ENCODE measurements at places on chromosomes 5 and 9.

DNA sequence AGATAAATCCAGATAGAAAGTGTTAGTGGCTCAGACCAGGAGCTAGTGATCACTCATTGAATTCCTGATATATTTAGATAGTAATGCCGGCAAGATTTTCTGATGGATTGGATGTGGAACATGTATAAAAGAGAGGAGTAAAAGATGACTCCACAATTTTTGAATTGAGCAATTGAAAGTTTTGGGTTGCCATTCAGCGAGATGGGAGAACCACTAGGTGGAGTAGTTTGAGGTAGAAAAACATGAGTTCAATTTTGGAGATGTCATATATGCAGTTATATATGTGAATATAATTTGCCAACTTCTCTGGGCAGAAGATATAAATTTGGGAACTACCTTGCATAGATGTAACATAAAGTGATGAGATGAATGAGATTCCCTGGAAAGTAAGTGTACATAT is 502.5 kb upstream of the SEMA6A start:
- DNase-seq = no peak

DNA sequence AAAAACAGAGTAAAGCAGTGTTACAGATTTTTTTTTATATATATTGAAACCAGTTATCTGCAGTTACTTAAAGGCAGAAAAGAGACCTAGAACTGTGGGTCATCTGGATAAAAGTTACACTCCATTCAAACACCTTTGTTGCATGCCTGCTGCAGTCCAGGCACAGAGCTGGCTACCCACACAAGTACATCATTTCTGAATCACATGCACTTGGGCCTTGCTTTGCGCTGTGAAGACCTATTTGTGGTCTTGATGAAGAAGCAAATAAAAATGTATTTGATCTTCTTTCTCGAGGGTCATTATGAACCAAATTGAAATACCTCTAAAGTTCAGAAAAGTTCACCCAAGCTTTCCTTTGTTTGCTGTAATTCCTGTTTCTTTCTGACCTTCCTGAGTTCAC is 503.0 kb upstream of the ZNF608 start:
- DNase-seq = no peak

GRCh38 chr9:71878327-71879274 is 32.4 kb downstream of the ABHD17B start:
- DNase-seq = no peak

GRCh38 chr9:84228130-84228720 is 112.3 kb downstream of the SLC28A3 start:
- no peak for DNase-seq

DNA sequence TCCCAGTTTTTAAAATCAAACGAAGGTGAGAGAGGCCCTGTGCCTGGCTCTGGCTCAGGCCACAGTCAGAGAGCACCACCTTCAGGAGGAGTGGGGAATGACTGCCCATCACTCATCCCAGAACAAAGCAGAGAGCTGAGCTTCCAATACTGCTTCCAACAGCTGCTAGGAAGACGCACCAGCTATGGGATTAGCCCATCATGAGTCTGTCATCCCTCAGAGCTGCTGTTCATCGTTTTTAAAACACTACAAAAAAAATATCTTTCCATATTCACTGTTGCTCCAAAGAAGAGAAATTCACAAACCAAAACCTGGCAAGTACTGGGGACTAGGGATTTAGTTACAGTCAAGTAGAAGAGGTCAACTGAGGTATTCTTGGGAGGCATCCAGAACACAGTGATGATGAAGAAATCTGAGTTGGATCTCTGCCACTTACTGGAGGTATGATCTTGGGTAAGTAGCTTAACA is 102.4 kb downstream of the CDK5RAP2 start:
- DNase-seq = no peak

- no peak for DNase-seq
Measured at GRCh38 chr5:161271816-161272215, 274.7 kb downstream of the GABRB2 start.

GRCh38 chr5:52963636-52964035 is 25.5 kb upstream of the ITGA2 start:
- DNase-seq = no peak

DNA sequence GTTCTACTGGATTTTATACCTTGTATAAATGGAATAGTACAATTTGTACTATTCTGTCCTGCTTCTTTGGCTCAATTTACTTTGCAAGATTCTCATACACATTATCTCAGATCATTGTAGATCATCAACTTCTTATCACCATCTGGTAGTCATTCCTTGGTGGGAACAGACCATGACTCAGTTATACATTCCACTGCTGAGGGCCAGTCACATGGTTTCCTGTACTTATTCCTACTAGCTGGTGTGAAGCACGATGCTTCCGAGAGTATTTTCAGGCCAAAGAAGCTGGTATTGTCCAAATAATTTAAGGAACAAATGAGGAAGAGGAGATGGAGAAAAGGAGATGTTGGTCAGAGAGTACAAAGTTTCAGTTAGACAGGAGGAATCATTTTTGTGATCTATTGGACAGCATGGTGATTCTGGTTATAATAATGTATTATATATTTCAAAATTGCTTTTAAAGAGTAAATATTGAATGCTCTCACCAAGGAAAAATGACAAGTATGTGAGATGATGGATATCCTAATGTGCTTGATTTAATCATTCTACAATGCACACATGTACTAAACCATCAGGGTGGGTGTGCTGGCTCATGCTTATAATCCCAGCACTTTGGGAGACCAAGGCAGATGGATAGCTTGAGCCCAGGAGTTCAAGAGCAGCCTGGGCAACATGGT is 124.1 kb downstream of the SYK start:
- no peak for DNase-seq

- DNase-seq = no peak
Measured at GRCh38 chr5:120657104-120657503, 193.0 kb downstream of the PRR16 start.

DNA sequence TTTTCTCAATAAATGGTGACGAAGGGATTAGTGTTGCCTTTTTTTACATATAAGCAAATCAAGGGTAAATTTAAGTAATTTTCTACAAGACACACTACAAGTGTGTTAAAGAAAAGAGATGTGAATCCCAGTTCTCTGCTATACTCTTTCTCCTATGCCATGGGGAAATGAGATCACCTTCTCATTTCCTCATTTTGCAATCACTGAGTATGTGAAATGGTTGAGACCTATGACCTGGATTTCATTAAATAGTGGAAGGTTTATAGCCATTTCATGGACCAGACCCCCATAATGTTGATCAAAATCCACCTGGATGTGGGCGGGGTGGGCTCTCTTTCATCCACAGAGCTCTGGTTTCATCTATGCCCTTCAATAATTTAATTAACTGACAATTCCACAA is 66.9 kb upstream of the SLIT3 start:
- DNase-seq = no peak

GRCh38 chr5:174723315-174723978 is 935 bp upstream of the MSX2 start:
- no peak for DNase-seq

DNA sequence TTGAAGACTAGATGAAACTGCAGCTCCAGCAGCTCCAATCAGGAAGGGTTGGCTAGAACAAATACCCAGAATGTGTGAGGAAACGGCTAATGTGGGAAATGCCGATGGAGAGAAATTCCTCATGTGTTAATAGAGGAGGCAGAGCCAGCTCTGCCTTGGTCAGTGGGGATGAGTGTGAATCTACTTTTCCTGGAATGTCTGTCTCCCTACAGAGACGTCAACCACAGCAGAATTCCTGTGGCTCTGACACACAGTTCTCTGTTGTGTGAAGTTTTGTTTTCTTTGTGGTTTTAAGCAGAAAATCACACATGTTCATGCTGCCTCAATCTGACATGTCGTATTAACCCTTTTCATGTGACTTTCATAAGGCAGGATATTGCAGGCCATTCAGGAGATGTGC is 476.6 kb upstream of the WWC1 start:
- no peak for DNase-seq

- no peak for DNase-seq
Measured at GRCh38 chr5:1311439-1312055, 16.7 kb upstream of the TERT start.

- DNase-seq = no peak
Measured at GRCh38 chr5:135894276-135894675, 1.4 kb downstream of the IL9 start.

DNA sequence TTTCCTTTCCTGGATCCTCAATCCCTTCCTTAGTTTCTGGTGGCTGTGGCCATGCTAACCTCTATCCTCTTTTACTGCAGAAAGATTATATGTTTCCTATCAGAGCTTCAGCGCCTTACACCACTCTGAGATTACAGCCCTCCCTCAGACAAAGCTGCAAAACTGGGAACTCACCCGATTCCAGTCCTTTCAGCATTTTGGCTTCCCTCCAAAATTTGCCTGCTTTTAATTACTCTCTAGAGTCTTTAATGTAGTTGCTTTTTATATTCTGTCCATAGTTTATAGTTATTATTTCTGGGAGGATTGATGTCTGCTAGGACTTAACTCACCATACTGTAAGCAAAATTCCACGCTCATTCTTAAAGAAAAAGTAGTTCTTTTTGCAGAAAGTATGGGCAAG is 110.2 kb downstream of the NSG2 start:
- DNase-seq = no peak

- DNase-seq = no peak
Measured at GRCh38 chr5:56566374-56567249, 248.7 kb upstream of the MAP3K1 start.

DNA sequence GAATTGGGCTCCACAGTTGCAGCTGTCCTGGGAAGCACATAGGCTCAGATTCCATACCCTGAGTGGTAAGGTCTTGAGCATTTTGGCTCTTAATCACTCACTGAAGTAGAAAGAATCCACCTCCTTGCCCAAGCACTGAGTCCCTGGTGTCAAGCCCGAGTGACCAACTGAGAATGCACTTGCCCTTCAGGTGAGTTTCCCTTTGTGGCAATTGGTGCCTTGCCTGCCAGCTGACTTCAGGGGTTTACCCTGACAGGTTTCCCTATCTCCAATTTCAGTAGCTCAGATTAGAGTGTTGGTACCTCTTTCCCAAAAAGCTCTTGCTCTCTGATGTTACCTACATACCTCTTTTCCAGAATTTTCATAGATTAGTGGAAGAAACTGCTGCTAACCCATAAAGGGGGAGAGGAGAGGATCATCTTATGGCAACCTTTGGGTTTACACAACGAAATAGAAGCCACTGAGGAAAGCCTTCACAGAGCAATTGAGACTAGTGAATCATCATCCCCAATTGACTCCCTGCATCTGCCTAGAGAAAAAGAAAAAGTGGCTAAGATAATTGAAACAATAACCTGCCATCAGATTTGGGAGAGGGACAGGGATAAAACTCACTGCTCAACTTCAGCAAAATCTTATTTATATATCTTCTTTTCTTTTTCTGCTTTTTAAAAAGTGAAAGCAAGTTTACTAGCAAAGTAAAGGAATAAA is 48.6 kb downstream of the CCL28 start:
- DNase-seq = no peak

DNA sequence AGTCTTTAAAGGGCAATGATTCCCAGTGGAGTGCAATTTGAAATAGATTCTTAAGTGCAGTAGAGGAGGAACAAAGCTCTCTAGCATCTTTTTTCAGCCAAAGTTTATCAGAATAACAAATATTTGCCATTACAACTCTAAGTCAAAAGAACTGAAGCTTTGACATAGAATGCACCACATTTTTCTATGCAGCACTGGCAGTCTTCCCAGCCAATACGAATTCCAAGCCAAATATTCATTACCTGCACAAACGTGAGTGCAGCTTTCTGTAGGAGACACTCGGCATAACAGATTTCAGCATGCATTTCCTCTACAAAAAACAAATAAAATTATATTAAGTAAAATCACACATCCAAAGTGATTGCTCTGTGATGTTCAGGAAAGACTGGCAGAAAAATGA is 103.4 kb downstream of the TTC39B start:
- no peak for DNase-seq

DNA sequence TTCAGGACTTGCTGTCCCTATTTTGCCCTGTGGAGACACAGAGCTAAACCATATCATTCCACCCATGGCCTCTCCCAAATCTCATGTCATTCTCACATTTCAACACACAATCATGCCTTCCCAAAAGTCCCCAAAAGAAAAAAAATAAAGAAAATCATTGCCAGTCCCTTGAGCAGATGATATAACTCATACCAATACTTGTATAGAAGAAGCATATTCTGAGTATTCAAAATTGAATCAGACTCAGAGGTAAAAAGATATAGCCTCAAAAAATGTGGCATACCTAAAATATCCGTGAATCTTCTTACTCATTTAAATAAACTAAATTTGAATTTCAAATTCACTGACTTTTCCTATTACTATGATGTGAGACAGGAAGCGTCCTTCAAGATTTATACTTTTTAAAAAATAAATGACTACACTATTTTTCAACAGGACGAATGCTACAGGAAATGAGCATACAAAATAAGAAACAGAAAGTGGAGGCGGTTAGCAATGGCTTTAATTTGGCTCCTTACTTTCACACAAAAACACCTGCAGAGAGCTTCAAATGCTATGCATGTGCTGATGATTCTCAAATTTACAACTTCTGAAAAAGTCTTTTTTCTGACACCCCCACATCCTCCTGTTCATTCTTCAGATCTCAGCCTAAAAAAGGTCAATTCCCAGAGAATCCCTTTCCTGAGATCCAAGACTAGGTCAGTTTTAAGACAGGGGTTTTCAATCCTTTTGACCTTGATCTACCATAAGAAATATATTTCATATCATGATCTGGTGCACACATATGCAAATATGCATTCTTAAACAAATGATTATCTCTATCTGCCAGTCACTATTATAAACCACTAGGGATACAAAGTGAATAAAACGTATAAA is 39.6 kb upstream of the DMXL1 start:
- DNase-seq = no peak

- no peak for DNase-seq
Measured at GRCh38 chr5:131974956-131975726, 29.7 kb upstream of the MEIKIN start.

DNA sequence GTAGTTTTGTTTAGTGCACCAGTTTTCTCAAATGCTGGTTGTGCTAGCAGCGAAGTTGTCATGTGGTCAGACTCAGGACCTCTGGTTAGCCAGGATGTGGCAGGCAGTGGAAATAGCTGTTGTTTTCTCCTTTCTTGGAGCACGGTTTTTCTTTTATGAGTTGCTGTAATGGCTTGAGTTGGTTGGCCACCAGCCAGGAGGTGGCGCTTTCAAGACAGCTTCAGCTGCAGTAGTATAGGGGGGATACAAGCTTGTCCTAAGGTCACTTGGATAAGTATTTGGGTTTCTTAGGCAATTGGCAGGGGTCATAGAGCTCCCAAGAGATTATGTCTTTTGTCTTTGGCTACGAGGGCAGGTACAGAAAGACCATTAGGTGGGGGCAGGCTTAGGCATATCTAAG is 274.2 kb upstream of the TARS1 start:
- DNase-seq = no peak

DNA sequence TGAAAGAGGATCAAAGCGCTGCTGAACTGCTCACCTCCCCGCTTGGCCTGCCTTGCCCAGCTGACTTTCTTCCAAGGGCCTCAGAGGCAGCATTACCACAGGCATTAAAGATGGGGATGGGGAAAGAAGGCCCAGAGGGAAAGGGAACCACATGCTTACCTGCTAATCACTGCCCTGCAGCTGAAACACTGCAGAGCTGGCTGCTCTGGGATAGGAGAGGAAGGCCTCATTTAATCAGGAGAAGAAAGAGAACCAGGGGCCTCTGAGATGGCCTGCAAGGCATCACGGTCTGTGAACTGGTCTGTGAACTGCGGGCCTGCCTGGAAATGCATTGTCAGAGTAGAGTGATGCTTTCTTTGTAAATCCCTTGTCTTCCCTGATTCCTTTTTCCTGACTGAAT is 44.8 kb downstream of the PTCD2 start:
- DNase-seq = no peak
